Retina (tissue), 1 donor: ENCODE measurements at places on chromosomes 2 and 18.

DNA sequence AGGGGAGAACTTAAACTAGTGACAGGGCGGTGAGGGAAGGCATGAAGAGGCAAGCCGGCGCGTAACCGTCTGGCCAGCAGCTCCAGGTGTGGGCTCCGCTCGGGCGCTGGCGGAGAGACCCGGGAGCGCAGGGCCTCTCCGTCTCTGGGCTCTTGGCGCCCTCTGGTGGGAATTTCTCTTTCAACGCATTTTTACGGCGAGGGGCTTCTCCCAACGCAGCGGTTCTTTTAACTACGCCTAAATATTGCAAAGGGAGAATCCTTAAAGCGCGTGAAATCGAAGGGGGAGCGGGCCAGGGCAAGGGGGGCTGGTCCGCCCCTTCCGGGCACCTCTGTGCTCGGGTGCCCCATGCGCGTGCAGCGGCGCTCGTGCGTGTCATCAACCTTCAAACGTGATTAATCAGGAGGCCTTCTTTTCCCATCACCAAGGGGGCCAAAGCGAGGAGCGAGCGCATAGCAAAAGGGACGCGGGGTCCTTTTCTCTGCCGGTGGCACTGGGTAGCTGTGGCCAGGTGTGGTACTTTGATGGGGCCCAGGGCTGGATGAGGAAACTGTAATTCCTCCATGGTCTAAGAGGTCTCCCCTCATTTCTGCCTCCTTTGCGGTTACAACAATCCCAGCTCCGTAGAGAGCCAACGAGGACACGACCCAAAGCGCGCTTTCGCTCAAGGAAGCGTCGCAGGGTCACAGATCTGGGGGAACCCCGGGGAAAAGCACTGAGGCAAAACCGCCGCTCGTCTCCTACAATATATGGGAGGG, 762 bp upstream of the GAD1 start:
- peak; percentile 95 for DNase-seq

DNA sequence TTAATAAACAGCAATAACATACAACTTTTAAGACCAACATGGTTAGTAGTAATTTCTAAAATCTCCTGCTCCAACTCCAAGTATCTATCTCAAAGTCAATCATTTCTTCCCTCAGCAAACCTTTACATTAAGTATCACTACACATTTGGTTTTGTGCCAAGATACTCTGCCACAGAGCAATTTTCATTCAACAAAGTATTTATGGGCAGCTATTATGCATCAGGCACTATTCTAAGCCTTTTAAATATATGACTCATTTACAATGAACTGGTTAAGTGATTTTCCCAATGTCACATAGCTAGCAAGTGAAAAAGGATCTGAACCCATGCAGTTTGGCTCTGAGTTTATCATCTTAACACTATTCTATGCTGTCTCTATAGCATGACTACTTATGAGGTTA, 264.3 kb downstream of the NOL4 start:
- no peak for DNase-seq

- DNase-seq = no peak
Observed at GRCh38 chr18:55447672-55448018, 140.3 kb downstream of the TCF4 start.

GRCh38 chr2:148721520-148721931, 77.0 kb downstream of the EPC2 start:
- DNase-seq = no peak
